Brain microvascular endothelial cell (primary cell): ENCODE measurements at places on chromosomes 4 and X.

GRCh38 chrX:16678689-16679088 is 28.7 kb downstream of the S100G start:
- no peak for DNase-seq

- DNase-seq = no peak
These were observed 12.1 kb downstream of the ACSL4 start for GRCh38 chrX:109720947-109721346.

DNA sequence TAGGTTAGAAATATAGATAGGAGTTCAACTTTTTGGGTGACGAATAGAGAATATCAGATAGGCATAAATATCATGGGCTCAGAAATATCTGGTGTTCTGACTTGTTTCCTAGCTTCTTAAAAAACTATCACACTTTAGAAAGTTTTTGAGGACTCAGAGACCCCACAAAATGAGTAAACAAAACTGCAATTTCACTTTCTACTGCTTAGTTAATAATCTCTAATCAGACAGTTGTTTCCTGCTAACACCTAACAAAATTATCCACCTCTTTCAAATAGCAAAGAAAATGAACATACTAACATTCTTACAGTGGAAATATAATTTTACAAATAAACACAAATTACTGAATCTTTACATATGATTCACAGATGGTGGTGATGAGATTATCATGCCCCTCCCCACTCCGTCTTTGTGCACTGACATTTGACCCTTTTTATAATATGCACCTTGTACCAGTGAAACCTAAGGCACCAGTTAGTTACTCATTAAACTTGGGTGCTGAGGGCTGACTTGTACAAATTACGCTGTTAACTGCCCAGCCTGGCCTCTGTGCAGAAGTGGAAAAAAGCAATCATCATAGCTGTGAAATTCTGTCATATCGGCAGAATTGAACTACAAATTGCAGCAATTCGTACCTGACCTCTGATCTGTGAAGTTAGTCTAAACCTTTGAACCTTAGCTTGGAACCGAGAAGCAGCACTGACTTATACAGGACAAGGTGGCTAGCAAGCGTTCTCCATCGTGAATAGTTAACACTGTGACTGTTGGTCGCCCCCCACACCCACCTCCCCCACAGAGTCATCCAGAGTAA is 138.7 kb downstream of the CHRNA9 start:
- no peak for DNase-seq

- no peak for DNase-seq
These were observed 3.1 kb downstream of the ZNF827 start for GRCh38 chr4:145935253-145936141.

DNA sequence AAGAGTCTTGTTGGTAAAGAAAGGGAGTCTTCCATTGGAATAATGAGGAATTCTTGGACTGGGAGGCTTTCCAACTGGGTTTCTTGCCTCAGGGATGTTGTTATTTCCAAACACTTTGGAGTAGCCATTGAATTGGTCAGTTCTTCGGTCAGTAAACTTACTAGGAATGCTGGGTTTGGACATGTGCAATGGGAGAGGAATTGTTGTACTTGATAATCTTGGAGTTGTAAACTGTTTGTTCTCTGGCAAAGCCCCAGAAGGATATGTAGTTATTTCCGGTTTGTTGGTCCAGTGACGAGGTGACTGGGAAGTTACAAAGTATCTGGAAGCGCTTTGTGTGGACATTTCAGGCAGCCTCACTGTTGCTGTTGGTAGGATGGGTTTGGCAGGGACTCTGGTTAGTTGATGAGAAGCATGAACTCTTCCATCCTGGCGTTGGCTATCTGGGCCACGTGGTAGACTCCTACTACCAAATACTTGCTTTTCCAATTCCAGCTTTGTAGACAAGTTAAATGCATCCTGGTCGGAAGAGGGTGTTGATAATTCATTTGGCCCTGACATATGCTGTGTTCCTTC is 25.9 kb downstream of the MXRA5 start:
- DNase-seq = no peak

DNA sequence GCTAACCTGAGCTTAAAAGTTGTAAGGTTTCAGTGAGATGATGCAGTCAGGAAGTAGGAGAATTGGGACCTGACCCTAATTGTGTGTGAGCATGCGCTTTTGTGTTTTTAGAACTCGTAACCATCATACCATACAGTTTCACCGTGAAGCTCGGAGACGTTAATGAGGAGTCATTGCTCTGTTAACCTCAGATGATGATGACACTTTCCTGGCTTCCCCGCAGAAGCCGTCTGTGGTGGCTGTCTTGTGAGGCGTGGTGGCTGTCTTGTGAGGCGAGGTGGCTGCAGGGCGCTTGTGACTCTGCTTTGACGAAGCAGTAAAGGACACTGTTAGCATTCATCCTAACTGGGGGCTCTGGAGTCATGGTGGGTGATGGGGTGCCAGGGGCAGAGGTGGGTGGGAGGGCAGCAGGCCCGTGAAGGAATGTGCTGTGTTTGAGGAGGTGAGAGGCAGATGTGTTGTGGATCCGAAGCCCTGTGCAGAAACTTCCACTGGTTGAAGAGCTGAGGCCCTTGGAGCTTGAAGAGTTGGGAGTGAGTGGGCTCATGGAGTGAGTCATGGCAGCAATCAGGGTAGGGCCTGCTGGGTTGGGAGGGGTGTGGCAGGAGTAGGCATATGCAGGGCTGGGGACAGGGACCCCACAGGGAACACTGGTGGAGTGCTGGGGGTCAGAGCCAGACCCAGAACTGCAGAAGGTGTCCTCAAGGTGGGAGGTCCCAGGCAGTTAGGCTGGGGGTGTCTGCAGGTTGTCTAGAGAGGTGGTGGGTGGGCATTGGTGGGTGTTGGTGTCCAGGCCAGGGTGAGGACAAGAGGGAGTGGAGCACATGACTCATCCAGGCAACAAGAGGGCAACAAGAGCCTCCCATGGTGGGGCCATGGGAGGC is 57.4 kb downstream of the NSD2 start:
- no peak for DNase-seq

GRCh38 chr4:152039691-152040090 is 278.9 kb upstream of the GATB start:
- no peak for DNase-seq

DNA sequence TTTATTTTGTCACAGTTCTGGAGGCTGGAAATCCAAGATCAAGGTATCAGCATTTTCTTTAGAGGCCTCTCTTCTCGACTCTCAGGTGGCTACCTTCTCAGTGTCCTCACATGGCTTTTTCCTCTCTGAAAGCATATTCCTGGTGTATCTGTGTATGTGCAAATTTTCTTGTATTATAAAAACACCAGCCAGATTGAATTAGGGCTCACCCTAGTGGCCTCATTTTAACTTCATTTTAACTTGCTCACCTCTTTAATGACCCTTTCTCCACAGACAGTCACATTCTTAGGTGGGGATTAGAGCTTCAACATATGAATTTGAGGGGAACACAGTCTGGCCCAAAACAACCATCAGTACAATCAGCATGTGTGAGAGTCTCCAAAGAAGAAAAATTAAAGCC is 542.4 kb upstream of the FAM241A start:
- no peak for DNase-seq

- no peak for DNase-seq
These were observed 44.1 kb upstream of the TLL1 start for GRCh38 chr4:165828928-165829327.

GRCh38 chr4:185576962-185577950 is 41.9 kb upstream of the PDLIM3 start:
- no peak for DNase-seq

DNA sequence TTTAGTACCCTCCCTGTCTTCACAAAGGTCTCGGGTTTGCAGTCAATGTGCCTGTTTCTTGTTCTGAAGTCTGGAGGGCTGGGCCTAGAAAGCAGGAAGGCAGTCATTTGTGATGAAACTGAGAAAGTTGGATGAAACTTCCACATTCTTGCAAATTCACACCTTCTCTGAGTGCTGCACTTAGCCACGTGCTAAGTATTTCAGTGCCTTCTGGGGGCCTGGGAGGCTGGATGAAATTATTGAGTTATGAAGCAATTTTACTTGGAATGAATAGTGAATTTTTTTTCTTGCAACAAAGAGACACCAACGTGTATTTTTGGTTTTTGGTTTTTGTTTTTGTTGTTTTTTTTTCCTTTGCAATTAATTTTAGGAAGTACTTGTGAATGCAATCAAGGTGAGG is 71.2 kb downstream of the MSX1 start:
- DNase-seq = no peak

DNA sequence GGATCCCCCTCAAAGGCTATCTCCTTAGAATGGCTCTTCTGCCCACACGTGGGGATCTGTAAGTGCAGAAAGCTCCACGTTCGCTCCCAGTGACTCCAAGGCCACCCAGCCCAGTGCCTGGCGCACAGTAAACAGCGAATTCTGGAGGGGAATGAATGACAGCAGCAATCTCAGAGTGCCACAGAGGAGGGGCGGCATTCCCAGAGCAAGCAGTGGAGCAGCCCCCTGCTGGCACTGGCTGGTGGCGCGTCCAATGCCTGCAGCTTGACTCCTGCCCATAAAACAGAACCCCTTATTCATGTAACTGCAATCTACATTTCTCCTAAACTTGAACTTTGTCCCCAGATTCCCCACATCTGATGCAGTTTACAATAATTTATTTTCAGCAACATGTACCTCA is 6.9 kb upstream of the HELT start:
- DNase-seq = no peak

DNA sequence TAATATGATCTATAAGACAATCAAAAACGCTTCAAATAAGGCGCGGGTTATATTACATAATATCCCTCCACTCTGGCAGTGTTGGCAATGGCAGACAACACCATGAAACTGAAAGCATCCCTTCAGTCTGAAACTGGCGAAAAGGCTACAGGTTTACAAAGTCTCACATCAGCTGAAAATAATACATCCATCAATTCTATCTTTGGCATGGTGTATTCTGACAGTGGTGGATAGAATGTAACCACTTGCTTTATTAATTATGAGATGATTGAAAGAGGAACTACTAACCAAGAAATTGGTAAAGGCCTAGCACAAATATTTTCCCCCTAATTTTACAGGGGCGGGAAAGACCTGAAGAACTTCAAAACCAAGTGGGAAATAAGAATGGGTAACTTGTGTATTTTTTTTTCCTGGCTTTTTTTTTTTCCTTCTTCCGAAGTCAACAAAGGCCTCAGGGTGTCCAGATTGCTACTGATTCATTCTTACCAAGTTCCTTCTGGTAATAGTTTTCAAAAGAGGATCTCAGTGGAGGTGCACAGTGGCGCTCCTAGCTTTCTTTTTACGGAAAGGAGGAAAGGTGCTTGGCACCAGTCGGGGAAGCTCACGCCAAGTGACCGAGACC is 728 bp downstream of the UBA6 start:
- DNase-seq = no peak

- no peak for DNase-seq
These were observed 56.7 kb downstream of the SPINK2 start for GRCh38 chr4:56764775-56765174.

DNA sequence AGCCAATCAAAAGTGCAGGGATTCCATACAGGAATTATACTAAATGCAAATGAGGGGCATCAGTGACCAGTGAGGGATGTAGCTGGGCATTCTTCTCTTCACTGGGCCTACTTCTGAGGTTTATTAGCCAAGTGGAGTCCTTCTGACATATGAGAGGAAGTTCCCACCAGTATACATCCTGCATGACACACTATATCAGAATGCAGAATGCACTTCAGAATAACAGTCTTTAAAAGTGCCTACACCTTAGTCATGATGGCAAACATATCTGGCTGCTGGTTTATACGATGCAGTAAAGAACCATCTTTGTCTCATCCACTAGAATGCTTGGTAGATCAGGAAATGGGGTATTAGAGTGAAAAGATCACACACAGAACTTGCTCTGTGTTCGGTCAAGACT is 180.3 kb upstream of the PPARGC1A start:
- DNase-seq = peak; percentile 79

DNA sequence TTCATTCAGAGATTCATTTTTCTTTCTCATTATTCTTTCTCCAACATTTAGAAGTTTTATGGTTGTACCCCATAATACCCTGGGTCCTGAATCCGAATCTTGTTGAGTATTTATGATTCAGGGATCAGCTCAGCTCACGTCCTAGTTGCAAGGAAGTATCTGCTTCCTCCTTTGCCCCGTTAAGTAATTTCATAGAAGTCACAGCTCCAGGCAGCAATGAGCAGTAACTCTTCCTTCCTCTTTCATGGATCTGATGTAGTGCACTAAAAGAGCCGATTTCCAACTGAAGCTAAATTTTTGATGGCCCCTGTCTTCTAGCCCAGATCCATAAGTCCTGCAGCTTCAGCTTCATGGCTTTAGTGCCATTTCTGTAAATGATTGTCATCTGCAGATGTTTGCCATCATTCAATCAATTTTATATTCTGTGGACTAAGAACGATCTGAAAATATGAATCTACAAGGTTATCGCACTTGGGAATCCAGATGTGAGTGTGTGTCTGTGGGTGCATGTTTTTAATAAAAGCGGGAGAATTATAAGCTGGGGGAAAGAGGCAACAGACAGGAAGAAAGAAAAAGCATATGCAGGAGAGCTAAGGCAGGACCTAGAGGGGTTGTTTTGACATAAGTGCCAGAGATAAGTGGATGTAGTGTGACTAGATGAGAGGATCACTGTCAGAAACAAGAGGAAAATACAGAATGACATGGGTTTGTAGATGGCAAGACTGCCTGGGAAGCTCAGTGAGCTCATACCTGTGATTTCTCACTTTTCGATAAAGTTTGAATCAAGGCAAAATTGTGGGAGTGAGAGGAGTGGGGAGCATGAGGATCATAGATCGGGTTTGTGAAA is 17.5 kb downstream of the VEGFD start:
- DNase-seq = no peak

DNA sequence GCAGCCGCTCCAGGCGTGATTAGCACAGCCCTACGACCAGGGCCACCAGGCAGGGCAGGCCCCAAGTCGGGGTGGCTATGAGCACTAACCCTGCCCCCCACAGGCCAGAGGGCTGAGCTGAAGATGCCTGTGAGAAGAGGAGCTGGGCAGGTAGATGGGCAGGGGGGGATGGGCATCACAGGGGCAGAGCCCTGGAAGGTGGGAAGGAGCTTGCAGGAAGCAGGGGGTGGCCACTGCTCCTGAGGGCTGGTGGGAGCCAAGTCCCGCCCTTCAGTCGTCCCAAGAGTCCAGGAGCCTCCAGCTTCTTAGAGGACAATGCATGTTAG is 7.3 kb upstream of the MXD4 start:
- no peak for DNase-seq

GRCh38 chrX:68387776-68388175 is 45.5 kb downstream of the OPHN1 start:
- no peak for DNase-seq

DNA sequence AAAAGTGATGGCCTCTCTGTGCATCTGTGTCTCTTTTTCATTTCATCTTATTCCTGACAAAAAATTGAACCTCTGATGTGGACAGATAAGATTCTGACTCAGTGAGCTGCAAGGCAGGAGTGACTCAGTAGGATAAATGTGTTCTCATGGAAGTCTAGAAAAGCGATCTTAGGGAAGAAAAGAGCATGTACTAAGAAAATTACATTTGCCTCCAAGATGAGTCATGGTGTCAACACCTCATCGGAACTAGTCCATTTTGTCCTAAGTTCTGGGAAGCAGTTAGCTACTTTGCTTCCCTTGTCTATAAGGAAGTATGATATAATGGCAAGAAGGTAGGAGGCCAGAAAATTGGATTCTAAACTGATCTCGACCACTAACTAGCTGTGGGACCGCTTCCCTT is 83.5 kb upstream of the AFF2 start:
- DNase-seq = no peak
